Stimulated activated CD4-positive, alpha-beta T cell treated with anti-CD3 and anti-CD28 coated beads, Interleukin-1b, Interleukin-23, amount 100 ng/mL, for 48 hours (primary cell): ENCODE measurements at places on chromosomes 5 and 9.

DNA sequence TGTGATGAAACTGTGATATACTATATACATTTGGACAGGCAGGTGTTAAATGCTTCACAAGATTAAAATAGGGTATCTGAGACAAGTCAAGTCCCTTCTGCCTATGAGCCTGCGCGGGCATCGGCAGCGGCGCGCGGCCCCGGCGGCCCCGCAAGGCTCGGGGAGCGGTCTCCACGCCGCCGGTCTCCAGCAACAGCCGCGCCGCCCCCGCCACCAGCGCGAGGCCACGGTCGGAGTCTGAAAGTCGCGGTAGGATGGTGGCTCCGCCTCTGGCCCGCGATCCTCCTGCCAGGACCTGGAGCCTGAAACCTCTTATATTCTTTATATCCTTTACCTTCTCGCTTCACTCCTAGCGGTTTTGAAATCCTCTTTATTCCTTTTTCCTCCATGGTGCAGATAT lies 99.4 kb downstream of the INSL6 start:
- DNase-seq = no peak

- DNase-seq = no peak
Observed at GRCh38 chr9:120692901-120693699, 21.2 kb downstream of the MEGF9 start.

DNA sequence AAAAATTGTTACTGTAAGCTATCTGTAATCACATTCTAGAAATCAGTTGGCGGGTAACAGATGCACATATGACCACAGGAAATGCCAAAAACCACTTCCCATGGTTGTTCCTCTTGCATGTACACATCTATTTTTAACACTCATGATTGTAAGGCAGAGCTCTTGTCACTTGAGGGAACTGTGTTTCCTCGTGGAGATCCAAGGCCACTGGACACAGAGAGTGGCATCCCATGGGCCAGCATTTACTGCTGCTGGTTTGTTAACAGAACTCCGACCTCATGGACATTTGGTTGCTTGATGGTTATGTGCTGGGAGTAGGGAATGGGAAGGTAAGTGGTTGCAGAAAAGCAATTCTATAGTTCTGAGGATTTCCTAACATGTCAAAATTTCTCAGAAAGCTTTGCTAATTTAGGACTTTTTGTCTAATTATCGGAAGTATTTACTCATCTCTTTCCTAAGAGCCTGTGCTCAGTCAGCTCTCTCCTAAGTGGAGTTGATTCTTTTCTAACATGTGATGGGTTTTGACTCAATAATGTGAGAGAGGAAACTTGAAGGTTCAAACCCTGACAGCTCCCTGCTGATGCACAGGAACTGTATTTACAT lies 202.0 kb upstream of the NR3C1 start:
- DNase-seq = peak; percentile 15

- DNase-seq = no peak
Observed at GRCh38 chr5:168844016-168844921, 265.1 kb upstream of the PANK3 start.

DNA sequence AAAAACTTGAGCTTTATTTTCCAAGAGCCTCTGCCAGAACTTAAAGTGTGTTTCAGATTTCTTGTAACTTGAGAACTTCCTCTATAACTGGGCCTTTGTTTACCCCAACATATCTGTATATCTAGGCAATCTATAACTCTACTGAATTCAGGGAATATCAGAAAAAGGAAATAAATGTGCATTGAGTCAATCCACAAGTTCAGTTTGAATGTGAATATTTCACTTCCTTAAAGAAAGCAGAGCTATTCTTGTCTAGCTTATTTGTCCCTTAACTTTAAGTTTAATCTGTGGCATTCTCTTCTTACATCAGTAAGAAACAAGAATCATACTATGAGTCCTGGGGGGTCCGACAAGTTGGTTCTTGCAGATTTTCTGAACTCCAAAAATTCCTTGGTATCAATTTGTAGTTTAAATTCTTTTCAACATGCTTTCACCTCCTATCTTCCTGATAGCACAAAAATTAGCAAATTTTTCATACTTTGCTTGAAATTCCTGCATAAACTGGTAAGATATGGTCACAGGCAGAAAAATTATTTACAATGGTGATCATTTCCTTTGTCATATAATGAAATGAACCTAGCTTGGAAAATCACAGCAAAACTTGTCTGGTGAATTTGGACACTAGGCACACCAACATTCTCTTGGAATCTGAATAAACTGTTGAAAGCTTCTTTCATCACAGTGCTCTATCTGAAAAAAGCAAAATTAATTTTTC lies 19.8 kb upstream of the ITGA1 start:
- DNase-seq = no peak

DNA sequence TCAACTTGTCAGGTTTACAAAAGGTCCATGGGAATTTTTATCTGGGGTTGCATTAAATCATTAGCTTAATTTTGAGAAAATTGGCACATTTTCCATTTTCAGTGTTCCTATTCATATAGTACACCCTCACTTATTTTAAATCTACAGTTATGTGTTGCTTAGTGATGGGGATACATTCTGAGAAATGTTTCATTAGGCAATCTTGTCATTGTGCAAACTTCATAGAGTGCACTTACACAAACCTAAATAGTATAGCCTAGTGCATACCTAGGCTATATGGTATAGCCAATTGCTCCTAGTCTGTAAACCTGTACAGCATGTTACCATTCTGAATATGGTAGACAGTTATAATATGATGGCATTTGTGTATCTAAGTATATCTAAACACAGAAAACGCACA lies 19.8 kb upstream of the FAM151B start:
- no peak for DNase-seq

- no peak for DNase-seq
Observed at GRCh38 chr5:165459232-165459631, 1953.8 kb downstream of the MAT2B start.

GRCh38 chr5:76819851-76820525 lies 1.2 kb downstream of the F2RL1 start:
- no peak for DNase-seq

DNA sequence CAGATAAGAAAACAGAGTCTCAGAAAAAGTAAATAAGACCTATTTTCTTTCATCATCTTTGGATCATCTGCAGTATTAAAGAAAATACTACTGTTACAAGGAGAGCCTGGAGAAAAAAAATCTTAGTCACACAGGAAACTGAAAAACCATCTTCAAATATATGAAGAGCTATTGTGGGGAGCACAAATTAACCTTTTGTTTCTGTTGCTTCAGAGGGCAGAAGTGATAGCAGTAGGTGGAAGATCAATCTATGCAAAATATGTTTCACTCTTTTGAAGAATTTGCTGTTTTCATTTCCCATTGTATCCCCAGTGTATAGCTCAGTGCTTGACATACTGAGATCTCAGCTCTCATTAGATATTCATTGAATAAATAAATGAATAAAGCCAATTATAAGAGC lies 13.1 kb upstream of the CEMIP2 start:
- DNase-seq = no peak

DNA sequence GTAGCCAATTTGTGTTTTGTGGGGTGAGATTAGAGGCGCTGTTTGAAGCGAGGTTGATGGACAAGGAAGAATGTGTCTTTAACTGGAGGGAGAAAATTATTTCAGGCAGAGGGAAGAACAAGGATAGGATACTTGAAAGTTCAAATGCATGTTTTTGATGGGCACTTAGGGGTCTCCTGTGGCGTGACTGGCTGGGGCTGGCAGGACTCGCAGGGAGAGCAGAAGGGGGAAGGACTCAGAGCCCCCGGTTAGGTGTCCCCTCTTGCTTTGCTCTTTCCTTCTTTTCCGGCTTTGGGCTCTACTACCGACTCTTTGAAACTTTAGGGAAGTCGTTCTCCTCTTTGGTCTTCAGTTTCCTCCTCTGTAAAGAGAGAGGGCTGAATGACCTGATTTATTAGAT lies 12.1 kb downstream of the GRAMD2B start:
- DNase-seq = no peak

- no peak for DNase-seq
Observed at GRCh38 chr5:58048185-58048925, 411.5 kb downstream of the PLK2 start.

DNA sequence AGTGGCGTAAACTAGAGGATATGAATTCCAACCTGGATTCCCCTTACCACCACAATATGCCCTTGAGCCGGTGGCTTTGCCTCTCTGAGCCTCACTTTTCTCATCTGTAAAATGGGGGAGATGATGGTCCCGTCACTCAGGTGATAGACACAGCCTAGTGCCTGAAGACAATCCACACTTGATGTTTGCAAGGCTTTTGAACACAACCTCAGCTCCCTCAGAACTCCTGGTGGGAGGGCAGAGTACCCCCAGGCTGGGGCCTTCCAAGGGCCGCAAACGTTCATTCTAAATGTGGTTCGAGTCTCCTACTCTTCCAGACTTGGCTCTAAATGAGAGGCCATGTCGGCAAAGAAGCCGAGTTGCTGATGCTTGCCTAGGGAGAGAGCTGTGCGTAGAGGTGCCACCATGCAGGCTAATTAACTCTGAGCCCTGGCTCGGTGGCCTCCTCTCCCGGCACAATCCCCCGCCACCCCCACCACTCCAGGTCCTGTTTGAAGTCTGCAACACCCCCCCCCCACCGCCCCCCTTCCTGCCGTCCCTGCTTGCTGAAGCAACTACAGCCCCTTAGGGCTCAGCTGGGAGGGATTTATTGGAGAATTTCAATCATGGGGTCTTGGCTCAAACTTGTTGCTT lies 97.7 kb upstream of the LMX1B start:
- DNase-seq = no peak

DNA sequence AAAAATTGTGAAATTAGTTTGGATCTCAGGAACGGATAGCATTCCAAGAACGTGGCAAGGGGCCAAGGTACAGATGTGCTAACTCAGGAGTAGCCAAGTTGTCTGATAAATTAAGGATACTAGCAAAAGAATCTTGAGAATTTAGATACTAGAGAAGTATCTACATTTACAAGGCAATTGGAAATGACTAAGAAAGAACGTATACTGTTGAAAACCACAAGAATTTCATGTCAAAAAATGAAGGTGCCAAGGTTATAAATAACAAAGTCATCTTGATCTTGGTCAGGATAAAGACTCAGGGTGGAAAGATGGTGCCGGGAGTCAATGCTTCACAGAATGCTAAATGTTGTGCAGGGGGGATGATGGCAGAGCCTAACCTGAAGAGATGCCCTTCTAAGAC lies 19.2 kb downstream of the CAPSL start:
- DNase-seq = peak; percentile 43

- DNase-seq = no peak
Observed at GRCh38 chr5:98631311-98632054, 142.0 kb upstream of the RGMB start.

GRCh38 chr5:14489643-14490042 lies 91.9 kb upstream of the OTULINL start:
- DNase-seq = no peak

DNA sequence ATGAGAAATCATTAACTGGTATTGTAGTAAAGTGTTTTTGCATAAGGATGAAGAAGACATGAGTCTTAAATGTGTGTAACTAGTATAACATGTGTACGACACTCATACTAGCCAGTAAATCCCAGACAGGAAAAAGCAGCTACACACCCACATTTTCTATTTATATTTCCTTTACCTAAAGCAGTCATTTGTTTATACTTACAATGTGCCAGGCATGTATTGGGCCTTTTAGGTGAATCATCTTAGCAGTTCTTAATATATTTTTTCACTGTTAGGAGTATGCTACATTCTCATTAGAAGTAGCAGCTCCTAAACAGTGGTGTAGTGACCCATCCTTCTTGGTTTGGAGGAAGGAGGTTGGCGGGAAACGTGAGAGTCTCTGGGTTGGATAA lies 55.8 kb upstream of the TMC1 start:
- DNase-seq = no peak

DNA sequence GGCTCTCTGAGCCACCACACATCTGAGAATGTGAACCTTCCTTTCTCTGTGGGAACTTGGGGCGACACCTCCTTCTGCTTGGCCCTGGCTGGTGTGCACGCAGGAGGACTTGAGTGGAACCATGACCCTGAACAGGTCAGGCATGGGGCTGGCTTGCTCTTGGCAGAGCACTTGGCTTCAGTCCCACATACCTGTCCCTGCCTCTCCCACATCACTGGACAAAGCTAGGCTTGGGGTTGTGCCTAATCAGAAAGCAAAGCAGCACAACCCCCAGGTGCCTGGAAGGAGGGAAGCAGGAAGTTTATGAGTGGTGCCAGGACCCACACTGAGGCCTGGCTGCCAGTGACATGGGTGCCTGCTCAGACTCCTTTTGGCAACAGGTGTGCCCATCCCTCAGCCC lies 13.2 kb downstream of the GADD45G start:
- no peak for DNase-seq

GRCh38 chr9:31103836-31104235 lies 1280.6 kb upstream of the ACO1 start:
- no peak for DNase-seq

DNA sequence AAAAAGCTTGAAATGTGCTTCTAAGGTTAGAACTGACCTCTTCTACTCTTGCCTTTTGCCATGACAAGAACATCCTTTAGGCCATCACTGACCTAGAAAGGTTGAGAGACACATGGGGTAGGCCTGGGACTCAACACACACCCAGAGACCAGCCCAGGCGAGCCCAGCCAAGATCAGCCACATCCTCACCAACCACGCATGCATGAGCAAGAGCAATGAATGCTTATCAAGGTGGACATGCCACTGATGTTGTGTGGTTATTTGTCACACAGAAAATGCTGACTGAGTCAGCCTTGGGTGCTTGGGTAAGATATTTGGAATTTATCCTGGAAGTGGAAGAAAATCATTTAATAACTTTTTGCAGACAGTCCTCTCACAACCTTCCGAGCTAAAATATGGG lies 39.4 kb downstream of the SMIM23 start:
- no peak for DNase-seq

DNA sequence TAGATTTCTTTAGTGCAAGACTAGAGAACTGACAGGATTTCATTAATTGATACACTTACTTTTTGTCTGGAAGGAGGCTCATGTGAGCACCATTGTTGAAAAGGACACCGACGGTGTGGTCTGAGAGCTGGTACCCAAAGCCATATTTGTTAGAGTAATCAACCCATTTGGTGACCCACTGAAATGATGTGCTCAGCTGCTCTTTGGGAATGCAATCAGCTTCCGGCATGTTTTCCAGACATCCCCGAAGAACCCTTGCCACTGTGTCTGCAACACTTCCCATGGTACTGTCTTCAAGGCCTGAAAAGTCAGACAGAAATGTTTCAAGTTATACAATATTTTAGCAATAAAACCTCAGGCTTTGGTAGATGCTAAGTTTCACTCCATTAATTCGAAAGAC lies 4.4 kb downstream of the PLK2 start:
- DNase-seq = no peak

DNA sequence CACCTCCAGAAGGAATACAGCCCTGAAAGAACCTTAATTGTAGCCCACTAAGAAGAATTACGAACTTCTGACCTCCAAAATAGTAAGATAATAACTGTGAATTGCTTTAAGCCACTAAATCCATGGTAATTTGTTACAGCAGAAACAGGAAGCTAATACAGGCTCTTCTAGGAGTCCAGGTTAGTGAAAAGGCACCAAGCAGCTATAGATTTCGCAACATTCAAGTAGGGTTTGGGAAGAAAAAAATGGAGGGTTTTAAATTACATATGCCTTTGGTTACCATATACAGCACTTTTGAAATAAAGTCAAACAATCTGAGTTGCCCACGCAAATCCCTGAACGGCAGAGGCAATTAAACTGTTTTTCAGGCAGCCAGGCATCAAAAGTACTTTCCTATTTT lies 1.7 kb upstream of the ACTL7A start:
- no peak for DNase-seq
